ENCODE measurements at places on chromosomes 1 and 21.
A peak's percentile ranks its signal among the peaks of the same experiment; 100 is the strongest.

DNA sequence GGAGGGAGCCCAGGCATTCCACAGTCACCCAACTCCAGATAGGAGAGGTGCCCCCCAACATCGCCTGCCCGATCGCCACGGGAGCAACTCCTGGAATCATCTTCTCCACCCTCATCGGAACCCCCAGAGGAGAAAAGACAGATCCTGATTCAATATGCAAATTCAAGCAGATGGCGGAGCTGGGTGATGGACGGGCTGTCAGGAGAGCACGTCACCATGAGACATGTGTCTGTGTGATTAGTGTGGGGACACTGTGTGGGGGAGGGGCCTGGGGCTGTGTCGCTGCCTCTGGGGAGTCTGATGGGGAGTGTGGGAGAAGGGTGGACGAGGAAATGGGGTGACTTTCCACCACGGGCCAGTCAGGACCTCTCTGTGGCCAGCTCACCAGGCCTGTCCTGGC, 90.2 kb upstream of the CSF3R start:
- DNase-seq, result no peak

- no peak for DNase-seq
Measured at GRCh38 chr1:85378534-85378933, 86.4 kb downstream of the DDAH1 start.

- DNase-seq, result no peak
Measured at GRCh38 chr1:156493154-156493631, 7.4 kb downstream of the MEF2D start.

DNA sequence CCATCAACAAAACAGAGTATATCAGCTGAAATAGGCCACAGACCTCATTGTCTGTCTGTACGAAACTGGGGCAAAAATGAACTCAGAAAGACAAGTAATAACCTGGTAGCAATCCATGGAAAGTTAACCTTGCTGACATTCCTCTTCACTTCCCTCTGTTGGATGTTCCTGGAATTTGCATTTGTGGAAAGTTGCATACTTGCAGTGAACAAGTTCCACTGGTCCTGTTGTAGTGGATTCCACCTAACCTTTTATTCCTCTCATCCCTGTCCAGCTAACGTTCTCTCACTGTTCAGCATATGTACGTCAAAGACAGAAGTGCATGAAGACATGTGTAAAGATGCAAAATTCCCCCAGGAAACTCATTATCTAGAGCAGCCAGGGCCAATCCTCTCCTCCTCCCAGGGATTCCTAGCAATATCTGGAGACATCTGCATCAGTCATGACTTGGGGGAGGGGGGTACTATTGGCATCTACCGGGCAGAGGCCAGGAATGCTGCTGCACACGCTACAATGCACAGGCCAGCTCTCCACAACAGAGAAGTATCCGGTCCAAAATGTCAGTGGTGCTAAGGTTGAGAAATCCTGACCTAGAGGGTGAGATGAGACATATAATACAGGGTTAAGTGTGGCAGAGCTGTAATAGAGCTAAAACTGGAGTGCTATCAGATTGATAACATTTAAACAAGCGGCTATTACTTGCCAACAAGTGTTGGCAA, 8.2 kb downstream of the LPAR3 start:
- DNase-seq, result no peak

GRCh38 chr1:101247404-101248287, 10.8 kb downstream of the S1PR1 start:
- no peak for DNase-seq

DNA sequence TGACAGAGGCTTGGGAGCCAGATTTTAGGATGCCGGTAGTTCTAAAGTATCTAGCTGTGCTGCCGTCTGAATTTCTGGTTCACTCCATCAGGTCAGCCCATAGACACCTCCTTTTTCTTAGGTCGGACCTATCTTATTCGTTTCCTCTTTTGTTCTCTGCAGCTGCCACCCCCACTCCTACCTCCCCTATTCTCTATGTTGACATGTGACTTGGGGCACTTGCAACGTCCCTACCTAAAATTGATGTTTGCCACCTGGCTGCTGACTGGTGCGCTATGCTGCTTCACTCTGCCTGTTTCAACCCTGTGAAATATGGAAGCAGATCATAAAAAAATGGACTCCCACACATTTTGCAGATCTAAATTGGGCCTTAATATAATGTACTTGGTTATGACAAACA, 55.3 kb downstream of the PBX1 start:
- no peak for DNase-seq

- no peak for DNase-seq
Measured at GRCh38 chr21:39568361-39568760, 44.4 kb upstream of the B3GALT5 start.

- no peak for DNase-seq
Measured at GRCh38 chr21:15010645-15011044, 54.2 kb downstream of the NRIP1 start.

- DNase-seq, result no peak
Measured at GRCh38 chr1:29876902-29877301, 640.6 kb downstream of the PTPRU start.

GRCh38 chr1:201536558-201536957, 2.4 kb upstream of the NAV1 start:
- no peak for DNase-seq

GRCh38 chr1:9289711-9290485, 2.8 kb upstream of the SPSB1 start:
- no peak for DNase-seq

DNA sequence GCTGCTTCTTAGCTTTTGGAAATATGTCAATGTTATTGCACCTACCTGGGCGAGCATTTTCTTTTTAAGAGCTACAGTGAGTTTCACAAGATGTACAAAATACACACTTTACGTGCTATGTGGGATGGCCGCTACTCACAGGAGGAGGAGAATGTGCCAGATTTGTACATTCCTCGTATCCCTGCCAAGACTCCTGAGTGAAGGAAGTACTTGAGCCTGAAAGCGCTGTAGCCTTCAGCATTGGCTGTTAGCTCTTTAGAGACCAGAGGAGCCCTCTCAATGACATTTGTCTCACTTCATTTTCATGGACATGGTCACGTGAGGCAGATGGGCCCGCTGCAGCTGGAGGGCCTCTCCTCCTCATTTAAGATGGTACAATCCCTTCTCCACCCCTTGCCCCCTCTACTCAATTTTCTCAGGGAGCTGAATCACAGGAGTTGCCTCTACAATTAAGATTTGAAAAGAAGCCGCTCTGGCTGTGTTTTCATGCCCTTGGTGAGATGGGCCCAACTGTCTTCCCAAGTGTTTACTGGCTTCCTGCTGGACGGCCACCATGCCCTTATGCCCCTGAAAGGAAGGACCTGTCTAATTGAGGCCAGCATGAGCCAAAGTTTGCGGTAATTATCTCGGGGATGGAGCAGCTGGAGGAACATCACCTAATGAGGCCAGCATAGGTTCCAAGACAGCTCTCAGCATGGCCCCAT, 442.6 kb downstream of the PRDM2 start:
- DNase-seq, result no peak

DNA sequence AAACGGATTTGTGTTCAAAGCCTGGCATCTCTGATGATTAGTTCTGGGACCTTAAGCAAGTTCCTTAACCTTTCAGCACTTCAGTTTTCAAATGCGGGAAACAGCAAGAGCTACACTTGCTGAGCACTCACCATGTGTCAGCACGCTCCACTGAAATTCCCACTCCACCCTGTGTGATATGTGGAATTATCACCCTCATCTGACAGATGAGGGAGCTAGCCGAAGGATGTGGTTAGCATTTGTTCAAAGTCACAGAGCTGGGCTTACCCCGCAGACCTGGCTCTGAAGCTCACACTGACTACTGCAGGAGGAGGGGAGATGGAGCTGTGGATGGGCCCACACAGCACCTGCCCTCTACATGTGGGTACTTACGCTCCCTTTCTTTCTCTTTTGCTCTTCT, 29.1 kb downstream of the IL12RB2 start:
- peak; percentile 53 for DNase-seq

GRCh38 chr1:29210278-29211085, 20.3 kb downstream of the MECR start:
- no peak for DNase-seq

GRCh38 chr1:83769594-83770318, 229.2 kb downstream of the TTLL7 start:
- no peak for DNase-seq

GRCh38 chr1:180616439-180616838, 15.4 kb upstream of the XPR1 start:
- no peak for DNase-seq

DNA sequence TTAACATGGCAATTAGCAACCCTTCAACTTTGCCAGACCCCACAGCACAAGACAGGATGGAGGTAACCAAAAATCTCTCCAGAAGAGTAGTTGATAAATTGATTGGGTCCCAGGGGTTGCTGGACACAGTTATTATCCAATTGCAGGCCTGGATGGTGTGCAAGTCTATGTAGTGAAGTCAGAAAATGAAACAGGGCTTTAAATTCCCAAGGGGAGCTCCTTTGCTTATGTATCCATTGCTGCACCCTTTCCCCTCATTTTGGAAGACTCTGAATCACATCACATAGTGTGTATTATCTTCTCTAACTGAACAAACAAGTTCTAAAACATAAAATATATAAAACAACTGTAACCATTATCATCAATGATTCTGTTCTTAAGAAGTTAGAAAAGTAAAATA, 550.2 kb downstream of the LMO4 start:
- no peak for DNase-seq

- DNase-seq, result no peak
Measured at GRCh38 chr21:41289431-41289830, 27.2 kb upstream of the FAM3B start.

- no peak for DNase-seq
Measured at GRCh38 chr21:43295066-43295958, 126.5 kb downstream of the CRYAA start.

GRCh38 chr21:15568516-15568915, 161.3 kb upstream of the USP25 start:
- no peak for DNase-seq

Data from stimulated activated CD8-positive, alpha-beta memory T cell treated with anti-CD3 and anti-CD28 coated beads, Interleukin-4, amount 100 ng/mL, for 48 hours (primary cell).